ENCODE measurements at places on chromosomes 1 and 21. TPM values are rescaled to one million over a fixed set of nuclear protein-coding genes. Genes with fewer than 3 reads are reported as not detected.

DRAXIN gene
- total RNA-seq = not detected

TRPM2 gene
- total RNA-seq = 3.1 TPM

MAP3K7CL gene
- 24.6 TPM for total RNA-seq

ACTL8 gene
- total RNA-seq = not detected

CFHR2 gene
- not detected for total RNA-seq

CLCA4 gene
- not detected for total RNA-seq

CD1B gene
- not detected for total RNA-seq

DIO1 gene
- total RNA-seq = not detected

- H3K36me3 ChIP-seq = peaks cover 29% of the 10 kb centered on the region
- no peaks in the 10 kb centered on the region for H3K27me3 ChIP-seq
- no peak for DNase-seq
Measured at GRCh38 chr1:39238476-39238875, 34.0 kb downstream of the MACF1 start.

DNA sequence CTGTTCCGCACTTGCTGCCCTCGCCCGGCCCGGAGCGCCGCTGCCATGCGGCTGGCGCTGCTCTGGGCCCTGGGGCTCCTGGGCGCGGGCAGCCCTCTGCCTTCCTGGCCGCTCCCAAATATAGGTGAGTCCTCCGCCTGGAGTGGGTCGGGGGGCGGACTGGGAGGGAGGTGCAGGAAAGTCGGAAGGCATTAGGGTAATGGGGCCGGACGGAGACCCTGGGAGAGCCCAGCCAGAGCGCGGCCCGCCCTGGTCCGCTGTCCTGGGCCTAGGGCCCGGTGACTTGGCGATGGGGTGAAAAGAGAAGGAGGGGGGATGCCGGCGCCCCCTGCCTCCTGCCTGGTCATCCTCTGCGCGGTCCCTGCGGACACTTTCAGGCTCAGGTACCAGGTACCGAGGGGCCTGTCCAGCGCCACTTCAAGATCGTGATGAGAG, 243 bp downstream of the ADAM15 start:
- no peak for DNase-seq
- peaks cover 4% of the 10 kb centered on the region for H3K36me3 ChIP-seq
- H3K4me1 ChIP-seq = peaks cover 25% of the 10 kb centered on the region
- no peaks in the 10 kb centered on the region for H3K27me3 ChIP-seq

GRCh38 chr21:26403321-26403720, 169.8 kb downstream of the CYYR1 start:
- no peaks in the 10 kb centered on the region for H3K36me3 ChIP-seq
- H3K4me1 ChIP-seq = no peaks in the 10 kb centered on the region
- no peaks in the 10 kb centered on the region for H3K27me3 ChIP-seq
- H3K27ac ChIP-seq = no peak overlapping the region

GRCh38 chr21:23003951-23004350, 2005.7 kb downstream of the NCAM2 start:
- DNase-seq = no peak
- no peak overlapping the region for H3K27ac ChIP-seq
- no peaks in the 10 kb centered on the region for H3K36me3 ChIP-seq

DNA sequence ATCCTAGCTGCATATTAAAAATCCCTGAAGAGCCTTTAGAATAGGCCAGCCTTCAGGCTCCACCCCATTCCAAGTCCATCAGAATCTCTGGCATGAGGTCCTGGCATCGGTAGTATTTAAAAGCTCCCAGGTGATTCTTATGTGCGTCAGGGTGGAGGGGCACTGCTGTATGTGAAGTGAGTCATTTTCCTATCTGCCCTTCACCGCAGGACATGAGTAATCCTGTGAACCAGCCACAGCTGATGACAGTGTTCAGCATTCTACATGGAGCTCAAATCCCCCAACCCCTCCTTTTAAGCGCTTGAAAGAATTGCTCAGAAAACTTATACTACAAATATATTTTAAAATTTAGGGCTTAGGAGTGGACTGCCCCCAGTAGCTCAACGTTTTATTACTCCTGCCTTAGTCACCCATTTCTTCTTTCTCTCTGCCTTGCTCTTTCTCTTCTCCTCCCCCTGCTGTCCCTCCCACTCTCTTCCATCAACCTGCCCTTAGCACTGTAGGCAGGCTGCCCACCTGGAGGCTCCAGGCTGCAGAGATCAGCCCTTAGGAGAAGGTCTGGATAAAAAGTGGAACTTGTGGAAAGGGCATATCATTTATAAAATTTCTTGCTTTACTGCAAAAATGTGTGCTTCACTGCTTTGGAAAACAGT, 73.8 kb upstream of the ZNF281 start:
- H3K36me3 ChIP-seq = no peaks in the 10 kb centered on the region
- H3K27me3 ChIP-seq = no peaks in the 10 kb centered on the region
- H3K27ac ChIP-seq = no peak overlapping the region
- H3K4me1 ChIP-seq = peaks cover 9% of the 10 kb centered on the region
- H3K4me3 ChIP-seq = no peak overlapping the region

- H3K4me3 ChIP-seq = peak overlapping the region; percentile 90
- no peaks in the 10 kb centered on the region for H3K27me3 ChIP-seq
- H3K36me3 ChIP-seq = no peaks in the 10 kb centered on the region
- peak overlapping the region; percentile 83 for H3K27ac ChIP-seq
- DNase-seq = peak; percentile 98
- peaks cover 48% of the 10 kb centered on the region for H3K4me1 ChIP-seq
Measured at GRCh38 chr1:156751757-156752481, 444 bp upstream of the HDGF start.

- H3K4me3 ChIP-seq = peak within 1 kb of the TSS; percentile 71
- peaks cover 27% of the 10 kb centered on the region for H3K4me1 ChIP-seq
- DNase-seq = peak; percentile 43
Measured at GRCh38 chr21:42513151-42513984, at the start of gene SLC37A1. TSS of gene SLC37A1 (plus strand) at chr21:42513852. CDS start at chr21:42518455, 4,603 bp downstream.

DNA sequence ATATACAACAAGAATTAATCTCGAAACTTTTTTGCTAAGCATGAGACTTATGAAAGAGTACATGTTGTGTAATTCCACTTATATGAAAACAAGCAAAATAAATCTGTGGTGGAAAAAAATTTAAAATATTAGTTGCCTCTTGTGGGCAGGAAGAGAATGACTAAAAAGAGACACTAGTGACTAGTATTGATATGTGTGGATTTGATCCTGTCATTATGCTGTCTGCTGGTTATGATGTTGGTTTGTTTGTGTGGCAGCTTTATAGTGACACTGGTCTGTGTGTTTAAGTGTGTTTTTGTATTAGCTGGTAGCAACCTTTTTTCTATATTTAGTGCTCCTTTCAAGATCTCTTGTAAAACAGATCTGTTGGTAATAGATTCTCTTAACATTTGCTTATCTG, 267.8 kb upstream of the NRIP1 start:
- DNase-seq = no peak
- H3K27ac ChIP-seq = no peak overlapping the region
- no peak overlapping the region for H3K4me3 ChIP-seq
- H3K4me1 ChIP-seq = no peaks in the 10 kb centered on the region
- no peaks in the 10 kb centered on the region for H3K27me3 ChIP-seq

DNA sequence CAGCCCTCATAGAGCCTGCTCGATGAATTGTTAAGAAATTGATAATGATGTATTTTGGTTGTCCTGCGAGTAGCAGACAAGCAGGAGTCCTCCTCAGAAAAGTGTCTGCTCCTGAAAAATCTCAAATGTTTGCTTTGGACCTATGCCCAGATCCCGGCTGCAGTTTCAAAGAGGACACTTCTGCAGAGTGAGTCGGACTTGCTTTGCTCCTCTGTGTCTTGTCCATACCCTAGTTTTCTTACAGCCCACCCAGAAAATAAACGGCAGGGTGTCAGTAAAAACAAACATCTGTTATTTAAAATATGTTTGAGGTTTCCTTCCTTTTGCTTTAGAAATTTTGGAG, 2.8 kb downstream of the S100A10 start:
- peak overlapping the region; percentile 91 for H3K4me3 ChIP-seq
- peak overlapping the region; percentile 94 for H3K27ac ChIP-seq
- peaks cover 18% of the 10 kb centered on the region for H3K36me3 ChIP-seq
- H3K4me1 ChIP-seq = peaks cover 67% of the 10 kb centered on the region

DNA sequence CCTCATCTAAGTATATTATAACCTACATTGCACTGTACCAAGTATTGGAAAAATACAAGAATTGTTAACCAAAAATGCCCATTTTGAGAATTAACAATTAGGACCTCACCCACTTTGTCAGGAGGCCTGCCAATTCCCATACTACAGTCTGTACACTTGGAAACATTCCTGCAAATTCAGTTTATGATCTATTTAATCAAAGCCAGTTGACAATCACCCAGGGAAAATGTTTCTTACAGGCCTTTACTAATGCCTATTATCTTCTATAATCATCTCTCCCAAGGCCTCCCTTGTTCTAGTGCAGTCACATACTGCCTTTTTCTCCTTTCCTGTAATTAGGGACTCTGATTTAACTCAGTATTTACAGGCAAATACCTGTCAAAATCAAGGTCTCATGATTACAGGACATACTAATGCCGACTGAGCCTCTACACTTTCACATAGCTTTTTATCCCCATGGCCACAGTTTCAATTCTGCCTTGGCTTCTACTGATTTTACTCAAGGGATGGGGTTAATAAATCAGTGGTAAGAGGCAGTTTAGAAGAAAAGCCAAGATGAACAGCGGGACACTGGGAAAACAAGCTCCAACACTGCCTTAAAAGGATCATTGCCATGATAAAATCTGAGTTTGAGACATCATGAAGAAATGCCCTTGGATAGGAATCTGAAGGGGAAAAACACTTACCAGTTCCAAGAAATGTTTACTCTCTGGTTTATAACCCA, 338.7 kb downstream of the VAV3 start:
- no peaks in the 10 kb centered on the region for H3K27me3 ChIP-seq
- no peak for DNase-seq
- H3K4me1 ChIP-seq = no peaks in the 10 kb centered on the region
- no peaks in the 10 kb centered on the region for H3K36me3 ChIP-seq

All from CD4-positive, CD25-positive, alpha-beta regulatory T cell (primary cell).